ENCODE measurements at places on chromosomes 2 and 18. TPM values are rescaled to one million over a fixed set of nuclear protein-coding genes. Genes with fewer than 3 reads are reported as not detected.

DNA sequence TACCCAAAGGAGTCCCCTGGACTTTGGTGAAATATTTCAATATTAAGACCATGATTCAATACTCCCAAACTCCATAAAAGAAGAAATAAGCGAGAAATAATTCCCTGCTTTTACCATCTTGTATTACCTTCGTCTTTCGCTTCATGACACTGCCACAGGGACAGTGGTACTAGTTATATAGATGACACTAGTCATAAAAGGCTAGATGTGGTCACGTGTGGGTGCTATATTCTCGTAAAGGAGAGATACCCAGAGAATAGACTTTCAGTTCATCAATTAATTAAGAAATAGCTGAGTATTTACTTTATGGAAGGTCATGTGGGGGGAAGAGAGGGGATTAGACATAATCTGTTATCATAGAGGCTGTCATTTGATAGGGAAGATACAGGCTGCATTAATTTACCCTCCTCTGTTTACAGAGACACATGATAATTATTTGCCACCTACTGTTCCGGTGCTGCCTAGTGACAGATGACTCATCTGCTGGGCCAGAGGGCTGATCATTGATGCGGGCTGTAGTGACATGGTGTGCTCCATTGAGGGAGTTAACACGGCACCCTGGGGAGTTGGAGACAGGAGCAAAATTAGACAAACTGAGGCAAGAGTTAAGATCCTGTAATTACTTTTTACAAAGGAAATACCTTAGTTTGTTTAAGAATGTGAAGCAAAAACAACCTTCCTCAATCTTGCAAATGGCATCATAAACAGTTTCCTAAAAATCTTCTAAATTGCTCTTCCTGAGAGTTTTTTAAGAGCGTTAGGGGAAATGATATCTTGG lies 78.2 kb upstream of the ITGB6 start:
- no peak for DNase-seq

DNA sequence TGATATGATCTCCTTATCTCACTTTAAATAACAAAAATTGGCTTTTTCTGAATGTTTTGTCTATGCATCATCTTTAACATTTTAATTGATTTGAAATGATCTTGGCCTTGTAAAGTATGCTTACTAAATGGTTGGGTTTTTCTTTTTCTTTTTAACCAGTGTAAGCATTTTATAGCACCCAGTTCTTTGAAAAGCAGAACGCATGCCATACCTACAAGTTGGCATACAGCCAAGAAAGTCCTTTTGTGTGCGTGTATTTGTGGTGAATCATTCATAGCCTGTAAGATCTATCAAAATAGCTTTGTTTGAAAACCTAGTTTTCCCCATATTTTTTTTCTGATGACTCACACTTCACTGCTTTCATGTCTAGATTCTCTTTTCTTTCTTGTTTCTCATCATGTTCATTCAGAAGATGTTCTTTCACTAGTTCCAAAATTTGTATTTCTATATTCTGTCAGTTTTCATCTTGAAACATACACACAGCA lies 4.1 kb upstream of the VRK2 start:
- DNase-seq = peak; percentile 93

GRCh38 chr2:176063958-176064357 lies 19.8 kb downstream of the EVX2 start:
- DNase-seq = no peak

GRCh38 chr2:57892920-57893319 lies 153.7 kb upstream of the VRK2 start:
- no peak for DNase-seq

- DNase-seq = no peak
Measured at GRCh38 chr2:10257036-10257435, 45.7 kb upstream of the HPCAL1 start.

DNA sequence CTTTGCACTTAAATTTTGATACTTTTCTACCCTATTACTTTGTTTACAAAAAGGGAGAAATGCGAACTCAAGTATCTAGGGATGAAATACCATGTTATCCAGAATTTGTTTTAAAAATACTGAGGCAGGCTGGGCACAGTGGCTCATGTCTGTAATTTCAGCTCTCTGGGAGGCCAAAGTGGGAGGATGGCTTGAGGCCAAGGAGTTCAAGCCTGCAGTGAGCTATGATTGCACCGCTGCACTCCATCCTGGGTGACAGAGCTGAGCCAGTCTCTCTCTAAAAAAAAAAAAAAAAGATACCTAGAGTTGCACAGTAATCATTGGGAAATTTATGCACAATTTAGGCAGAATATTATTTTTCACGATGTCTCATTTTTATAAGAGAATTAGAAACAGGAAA lies 12.4 kb upstream of the VAPA start:
- no peak for DNase-seq

DNA sequence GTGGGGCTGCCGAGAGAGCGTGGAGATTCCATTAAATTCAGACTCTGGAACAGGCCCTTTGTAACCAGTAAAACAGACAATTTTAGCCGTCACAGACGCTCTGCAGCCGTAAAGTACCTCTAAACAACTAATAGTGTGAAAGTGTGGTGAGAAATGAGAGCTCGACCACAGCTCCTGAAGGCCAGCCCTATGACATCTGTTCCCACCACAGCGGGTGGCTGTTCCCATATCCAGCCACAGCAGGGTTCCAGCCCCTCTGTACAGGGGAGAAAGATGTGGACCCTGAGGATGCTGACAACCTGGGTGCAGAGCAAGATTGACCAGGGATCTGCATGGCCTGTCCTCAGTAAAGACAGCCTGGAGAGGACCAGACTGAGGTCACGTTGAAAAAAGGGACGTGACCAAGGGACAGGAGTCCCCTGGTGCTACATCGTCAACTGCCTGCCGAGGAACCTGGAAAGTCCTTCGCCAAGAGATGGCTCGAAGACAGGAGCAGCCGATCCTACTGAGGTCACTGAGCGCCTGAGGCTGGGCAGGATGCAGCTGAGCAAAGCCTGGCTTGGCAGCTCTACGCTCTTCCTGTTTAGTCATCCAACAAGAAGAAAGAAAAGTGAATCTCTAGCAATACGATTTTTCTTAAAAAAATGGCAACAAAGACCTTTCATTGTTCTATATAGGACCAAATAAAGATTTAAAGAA lies 831.7 kb downstream of the RNF144A start:
- no peak for DNase-seq

- DNase-seq = no peak
Measured at GRCh38 chr18:74446631-74447403, 10.3 kb downstream of the DIPK1C start.

DNA sequence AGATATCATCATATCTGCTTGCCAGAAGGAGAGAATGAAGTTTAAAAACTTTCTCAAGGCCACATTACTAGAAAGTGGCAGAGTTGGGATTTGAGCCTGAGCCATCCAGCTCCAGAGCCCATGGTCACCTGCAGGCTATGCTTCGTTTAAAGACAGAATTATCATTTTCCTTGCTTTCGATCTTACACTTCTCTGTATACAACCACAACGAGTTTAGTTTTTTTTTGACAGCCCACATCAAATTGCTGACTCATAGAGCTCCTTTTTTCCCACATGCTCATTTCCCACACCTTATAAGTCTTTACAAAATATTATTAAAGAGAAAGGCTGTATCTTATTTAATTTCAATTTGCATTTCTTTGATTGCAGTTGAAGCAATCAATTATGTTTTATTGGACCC lies 6.5 kb downstream of the PLEK start:
- no peak for DNase-seq

DNA sequence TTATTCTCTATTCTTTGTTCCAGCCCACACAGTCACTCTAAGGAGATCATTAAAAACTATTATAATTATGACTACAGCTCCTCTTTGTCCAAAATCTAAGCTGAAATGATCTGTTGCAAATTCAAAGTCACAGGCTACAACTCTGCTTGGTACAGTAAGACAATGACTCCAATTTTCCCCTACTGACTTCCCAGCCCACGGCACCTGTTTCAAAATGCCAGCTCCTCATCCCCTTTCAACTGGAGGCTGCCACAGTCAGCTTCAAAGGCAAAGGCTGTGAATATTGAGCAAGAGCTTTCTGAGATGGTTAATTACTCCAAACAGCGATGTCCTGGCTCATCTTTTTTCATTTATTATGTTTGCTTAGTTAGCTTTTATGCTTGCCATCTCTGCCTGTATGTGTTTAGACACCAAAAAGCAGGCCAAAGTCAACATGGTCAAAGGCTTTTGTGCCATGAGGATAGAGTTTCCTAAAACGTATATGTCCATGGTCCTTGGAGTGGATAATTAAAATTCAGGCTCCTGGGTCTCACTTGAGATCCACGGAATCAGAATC lies 141.1 kb downstream of the DOCK10 start:
- no peak for DNase-seq

DNA sequence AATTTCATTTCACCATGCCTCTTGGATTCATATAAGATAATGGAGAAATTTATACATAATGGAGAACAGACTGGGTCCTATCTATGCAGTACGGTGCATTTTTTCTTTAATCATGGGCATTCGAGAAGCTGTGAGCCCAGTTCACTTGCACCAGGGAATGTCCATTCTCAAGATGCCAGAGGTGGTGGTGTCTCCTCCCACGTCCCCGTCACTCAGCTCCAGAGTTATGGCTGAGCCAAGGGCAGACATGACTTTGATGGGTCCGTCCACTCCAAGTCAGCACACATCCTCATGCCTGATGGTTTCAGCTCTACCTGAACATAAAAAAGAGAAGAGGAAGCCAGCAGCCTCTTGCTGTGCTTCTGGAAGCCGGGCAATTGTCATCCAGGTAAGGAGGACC lies 42.1 kb upstream of the CREG2 start:
- no peak for DNase-seq

GRCh38 chr2:37718515-37719161 lies 47.2 kb upstream of the CDC42EP3 start:
- DNase-seq = no peak

- DNase-seq = no peak
Measured at GRCh38 chr2:56613254-56613653, 429.5 kb downstream of the CCDC85A start.

DNA sequence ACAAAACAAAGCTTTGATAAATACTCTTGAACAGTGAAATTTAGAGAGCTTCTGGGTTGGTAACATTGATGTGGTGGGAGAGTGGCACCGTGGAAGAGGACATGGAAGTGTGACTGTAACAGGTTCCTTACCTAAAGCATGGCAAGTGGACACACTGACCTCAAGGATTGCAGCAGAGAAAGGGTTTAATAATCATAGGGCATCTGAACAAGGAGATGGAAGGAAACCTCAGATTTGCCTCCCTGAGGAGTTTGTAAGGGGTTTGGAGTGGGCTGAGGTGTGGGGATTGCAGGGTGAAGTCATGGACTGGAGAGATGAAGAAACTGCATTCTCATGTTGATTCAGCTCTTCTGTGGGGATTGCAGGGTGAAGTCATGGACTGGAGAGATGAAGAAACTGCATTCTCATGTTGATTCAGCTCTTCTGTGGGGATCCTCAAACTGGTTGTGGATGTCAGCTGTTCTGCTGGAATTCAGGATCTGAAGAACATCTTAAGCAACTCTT lies 83.8 kb upstream of the TLK1 start:
- DNase-seq = no peak

DNA sequence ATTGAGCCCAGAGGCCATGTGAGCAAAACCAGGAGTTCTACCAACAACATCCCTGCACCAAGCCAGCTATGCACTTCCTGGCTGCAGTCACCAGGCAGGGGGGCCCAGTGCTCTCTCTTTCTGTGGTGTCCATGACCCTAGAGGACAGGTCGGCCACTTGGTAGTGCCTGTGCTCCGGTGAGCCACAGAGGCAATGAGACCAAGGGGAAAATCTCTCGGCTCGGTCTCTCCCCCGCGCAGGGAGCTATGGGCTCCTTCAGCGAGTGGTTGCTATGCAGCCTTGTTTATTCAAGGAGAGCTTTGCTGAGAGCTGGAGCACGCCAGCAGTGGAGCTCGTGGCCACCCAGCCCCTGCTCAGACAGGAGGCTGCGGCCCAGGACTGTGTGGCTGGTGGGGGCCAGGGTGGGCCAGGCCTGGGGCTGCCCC lies at the start of gene TOGARAM2:
Gene TOGARAM2 (plus strand): TSS at position 283 of the 426 bp plus-strand sequence. CDS start 13,537 bp downstream, outside the sequence.
- DNase-seq = no peak

DNA sequence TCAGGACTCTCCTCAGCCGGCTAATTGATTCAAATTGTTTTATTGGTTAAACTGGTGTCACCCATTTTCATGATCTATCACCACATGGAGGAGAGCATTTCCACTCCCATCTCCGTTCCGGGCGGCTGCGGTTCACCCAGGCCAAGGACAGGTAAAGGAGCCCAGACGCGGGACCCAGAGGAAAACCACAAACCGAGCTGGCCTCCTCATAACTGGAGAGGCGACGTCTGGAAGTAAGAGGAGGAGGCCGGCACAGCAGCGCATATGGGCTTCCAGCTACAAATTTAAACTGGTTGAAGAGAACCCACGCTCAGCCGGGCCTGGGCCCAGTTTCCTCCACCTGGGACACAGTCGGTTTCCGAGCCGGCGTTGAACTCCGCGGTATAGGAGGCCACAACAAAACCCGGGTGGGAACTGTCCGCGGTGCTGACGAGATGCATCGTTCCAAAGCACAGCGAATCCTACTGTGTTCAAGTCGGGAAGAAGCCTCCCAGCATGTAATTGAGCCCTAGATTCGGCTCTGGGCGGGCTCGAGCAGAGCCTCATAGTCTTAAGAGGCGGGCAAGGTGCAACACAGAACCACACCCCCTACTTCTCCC lies 3.0 kb upstream of the SKOR2 start:
- no peak for DNase-seq

DNA sequence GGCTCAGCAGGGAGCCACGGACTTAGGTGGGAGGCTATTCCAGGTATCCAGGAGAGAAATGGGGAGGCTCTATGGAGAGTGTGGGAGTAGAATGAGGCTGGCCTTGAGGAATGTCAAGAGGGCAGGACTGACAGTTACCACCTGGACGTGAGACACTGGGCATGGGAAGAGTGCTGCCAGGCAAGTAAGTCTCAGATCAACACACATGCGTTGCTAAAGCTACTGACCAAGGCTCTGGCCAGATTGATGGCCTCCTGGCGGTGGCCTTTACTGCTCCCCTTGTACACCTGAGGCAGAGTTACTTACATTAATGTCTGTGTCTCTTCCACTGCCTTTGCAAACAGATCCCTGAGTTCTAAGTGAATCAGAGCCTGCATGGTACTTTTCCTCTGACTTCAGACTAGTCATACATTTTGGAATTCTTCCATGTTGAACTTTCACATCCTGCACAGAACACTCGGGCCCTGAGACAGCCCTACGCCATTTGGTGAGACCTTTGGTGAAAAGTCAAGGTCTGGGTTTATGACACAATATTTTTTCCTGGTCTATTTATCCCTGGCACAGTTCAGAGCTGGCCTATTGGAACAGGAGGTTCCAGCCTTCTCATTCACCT lies 398.8 kb upstream of the TRIB2 start:
- no peak for DNase-seq

POTEF gene
- total RNA-seq = 0.06 TPM

AFF3 gene
- total RNA-seq = 5.8 TPM

TXNDC2 gene
- not detected for total RNA-seq

ABCG5 gene
- total RNA-seq = not detected

SLC35F6 gene
- 37.2 TPM for total RNA-seq

POLE4 gene
- total RNA-seq = 10.2 TPM

GKN1 gene
- not detected for total RNA-seq

PAX3 gene
- not detected for total RNA-seq

Data from glomerular endothelial cell (primary cell).